Astrocyte of the spinal cord (primary cell): ENCODE measurements at places on chromosomes 3 and 15.

- DNase-seq, result no peak
Measured at GRCh38 chr3:128992926-128993460, 883 bp downstream of the CFAP92 start.

- no peak for DNase-seq
Measured at GRCh38 chr3:110940055-110940454, 131.6 kb upstream of the NECTIN3 start.

- no peak for DNase-seq
Measured at GRCh38 chr3:184872200-184872599, 60.2 kb downstream of the VPS8 start.

DNA sequence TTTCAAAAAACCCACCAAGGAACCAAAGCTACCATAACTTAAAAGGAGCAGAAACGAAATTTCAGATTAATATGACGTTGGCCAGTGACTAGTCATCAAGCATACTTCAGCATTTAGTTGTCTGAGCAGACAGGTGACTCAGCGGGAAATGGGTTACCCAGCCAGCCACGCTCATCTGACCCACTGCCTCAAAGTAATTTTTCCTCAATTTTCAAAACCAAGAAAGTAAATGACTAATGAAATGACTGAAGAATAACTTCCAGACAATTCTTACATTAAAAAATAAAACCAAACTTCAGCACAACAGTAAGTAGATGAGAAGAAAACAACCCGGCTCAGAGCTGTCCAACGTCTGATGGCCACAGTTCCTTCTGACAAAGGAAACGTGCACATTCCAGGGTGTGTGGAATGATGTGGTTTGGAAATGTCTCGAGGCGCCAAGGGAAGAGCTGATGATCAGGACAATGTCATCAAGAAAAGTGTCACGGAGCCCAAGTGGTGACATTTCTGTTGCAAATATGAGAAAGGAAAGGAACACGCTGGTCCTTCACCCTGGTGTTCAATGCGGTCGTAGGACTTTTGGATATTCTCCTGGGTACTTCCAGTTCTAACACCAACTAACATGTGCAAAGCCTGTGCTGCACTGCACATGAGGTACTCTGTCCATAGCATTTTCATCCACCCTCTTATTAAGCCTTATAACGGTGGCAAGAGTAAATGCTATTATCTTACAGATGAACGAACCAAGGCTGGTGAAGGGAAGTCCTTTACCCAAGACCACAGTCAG is 79.1 kb downstream of the FOXP1 start:
- peak; percentile 96 for DNase-seq

GRCh38 chr3:146138902-146139301 is 22.1 kb downstream of the PLOD2 start:
- DNase-seq, result no peak

- peak; percentile 74 for DNase-seq
Measured at GRCh38 chr15:55588070-55588814, at the start of gene PYGO1. Gene PYGO1 (minus strand): TSS chr15:55588345. CDS start chr15:55587883, 462 bp downstream.

GRCh38 chr3:157428853-157429252 is 7.8 kb upstream of the PTX3 start:
- DNase-seq, result no peak

DNA sequence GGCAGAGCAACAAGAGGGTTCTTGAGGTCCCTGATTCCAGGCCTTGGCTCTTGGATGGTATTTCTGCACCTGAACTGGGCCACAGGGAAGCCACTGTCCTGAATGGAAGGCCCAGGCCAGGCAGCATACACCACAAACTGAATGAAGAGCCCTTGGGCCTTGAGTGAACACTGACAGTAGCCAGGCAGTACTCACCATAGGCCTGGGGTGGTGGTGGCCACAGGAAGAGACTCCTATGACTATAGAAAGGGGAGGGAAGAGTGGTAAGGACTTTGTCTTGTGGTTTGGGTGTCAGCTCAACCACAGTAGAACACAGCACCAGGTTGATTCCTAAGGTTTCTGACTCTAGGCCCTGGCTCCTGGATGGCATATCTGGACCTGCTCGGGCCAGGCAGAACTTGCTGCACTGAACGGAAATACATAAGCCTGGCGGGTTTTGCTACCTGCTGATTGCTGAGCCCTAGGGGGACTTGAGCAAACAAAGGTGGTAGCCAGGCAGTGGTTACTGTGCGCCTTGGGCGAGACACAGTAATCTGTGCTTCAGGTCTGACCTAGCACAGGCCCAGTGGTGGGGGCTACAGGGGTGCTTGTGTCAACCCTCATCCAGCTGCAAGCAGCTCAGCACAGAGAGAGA is 241.4 kb downstream of the ISL2 start:
- no peak for DNase-seq

DNA sequence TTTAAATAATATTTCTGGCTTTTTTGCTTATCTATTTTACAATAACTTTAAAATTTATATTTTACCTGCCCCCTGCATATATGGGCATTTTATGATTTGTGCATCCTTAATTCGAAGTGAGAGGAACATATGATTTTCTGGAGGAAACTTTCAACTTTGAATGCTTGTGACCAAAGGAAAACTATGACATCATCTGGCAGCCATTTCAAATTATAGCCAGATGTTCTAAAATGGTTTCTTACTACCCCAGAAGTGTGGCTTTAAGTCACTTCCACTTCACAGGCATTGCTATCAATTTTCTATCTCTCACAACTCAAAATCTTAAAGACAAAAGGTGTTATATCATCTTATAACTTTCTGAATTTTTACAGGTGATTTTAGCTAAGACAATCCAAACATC is 508.8 kb downstream of the RBMS3 start:
- no peak for DNase-seq

- DNase-seq, result no peak
Measured at GRCh38 chr3:33921608-33922007, 123.2 kb downstream of the PDCD6IP start.

- DNase-seq, result no peak
Measured at GRCh38 chr3:63132461-63133250, 145.5 kb upstream of the SYNPR start.

- peak; percentile 91 for DNase-seq
Measured at GRCh38 chr3:128060473-128061381, 8.5 kb downstream of the SEC61A1 start.

DNA sequence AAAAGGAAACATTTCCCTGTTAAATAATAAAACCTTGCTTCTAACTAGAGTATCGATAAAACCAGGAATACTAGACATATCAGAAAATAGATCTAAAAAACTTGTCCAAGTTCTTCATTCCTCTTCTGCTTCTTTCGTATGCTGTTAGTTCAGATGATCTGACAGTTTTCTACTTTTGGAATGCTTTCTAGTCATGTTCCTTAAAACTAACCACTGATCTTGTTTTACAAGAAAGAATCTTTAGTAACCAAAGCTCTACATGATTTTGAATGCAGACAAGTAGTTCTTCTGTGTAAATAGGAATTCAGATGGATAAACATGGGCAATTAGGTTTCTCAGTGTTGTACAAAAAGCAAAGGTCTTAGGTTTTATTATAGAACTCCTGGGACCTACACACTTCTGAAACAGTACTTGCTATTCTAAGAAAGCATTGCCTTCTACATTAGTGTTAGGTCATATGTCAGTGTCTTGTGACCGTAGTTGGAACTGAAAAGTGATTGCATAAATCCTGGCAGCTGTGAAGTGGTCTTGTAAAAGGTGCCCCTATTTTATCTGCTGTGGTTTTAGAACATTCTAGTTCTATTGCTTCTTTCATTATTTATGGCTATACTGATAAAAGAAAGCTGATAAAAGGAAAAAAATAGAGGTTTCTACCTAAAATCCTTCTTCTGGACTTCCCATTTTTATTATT is 40.7 kb downstream of the SNRK start:
- DNase-seq, result no peak

- DNase-seq, result no peak
Measured at GRCh38 chr3:65712140-65712539, 326.6 kb downstream of the MAGI1 start.

DNA sequence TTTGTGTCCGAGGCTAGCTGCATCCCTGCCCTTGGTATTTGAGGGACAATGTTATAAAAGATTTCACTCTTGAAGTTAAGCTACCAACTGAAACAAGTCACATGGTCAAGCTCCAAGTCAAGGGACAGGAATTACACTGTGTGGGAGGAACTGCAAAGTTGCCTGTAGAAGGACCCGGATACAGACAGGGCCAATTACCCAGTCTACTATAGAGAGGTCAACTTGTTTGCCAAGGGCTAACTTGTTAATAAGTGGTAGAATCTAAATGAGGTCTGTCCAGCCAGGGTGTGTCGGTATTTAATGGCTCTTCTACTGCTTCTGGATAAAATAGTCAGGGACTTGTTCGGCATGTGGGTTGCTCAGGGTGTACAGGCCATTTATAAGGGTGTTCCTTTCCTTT is 55.7 kb downstream of the PTPRG start:
- no peak for DNase-seq

DNA sequence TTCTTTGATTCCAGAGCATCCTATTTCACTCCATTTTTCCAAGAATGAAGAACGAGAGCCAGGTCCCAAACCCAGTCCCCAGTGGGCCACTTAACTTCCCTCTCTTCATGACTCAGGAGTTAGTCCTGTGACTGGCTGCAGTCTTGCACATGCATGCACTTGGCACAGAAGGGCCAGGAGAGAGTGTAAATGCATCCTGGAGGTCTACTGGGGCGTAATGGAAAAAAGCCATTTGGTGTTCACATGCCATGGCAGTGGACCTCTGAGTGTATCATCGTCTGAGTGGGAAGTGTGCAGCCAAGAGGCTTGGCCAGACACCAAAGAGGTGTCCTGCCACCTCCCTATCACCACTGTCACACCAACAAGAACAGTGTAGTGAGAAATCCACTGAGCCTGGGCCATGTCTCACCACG is 15.1 kb upstream of the RFTN1 start:
- DNase-seq, result no peak

DNA sequence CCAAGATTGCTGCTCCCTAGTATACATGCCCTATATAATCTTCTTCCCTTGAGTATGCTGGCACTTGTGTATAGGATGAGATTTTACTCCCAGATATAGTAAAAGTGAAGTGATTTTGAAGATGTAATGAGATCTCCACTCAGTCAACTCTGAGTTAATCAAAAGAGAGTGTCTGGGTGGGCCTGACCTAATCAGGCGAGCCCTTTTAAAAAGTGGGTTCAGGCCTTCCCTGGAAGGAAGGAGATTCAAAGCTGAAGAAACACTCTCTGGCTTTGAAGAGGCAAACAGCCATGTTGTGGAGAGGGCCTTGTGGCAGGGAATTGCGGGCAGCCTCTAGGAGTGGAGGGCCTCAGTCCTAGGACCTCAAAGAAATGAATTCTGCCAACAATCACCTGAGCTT is 5.5 kb upstream of the STARD5 start:
- no peak for DNase-seq

GRCh38 chr3:29854821-29855220 is 574.0 kb downstream of the RBMS3 start:
- DNase-seq, result no peak

- DNase-seq, result no peak
Measured at GRCh38 chr3:182414586-182414985, 378.7 kb upstream of the ATP11B start.

DNA sequence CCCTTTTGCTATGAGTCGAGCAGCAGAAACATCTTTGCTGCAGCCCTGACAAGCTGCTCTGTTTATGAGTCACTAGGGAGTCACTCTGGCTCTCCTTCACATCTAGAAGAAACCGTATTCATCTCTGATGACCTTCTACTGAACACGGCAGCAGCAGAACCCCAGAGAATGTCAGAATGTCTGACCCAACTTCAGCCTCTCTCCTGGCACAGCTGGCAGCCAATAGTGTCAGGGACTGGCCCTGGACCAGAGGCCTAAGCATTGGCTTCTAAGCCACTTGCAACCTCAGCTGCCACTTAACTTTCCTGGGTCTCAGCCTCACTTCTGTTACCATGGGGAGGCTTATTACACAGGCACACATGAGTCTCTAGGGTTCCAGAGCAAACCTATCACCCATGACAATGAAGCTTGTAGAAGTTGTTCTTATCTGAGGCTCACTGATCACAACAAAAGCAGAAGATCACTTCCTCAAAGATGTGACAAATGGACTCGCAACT is 184.1 kb upstream of the TLE3 start:
- peak; percentile 46 for DNase-seq

DNA sequence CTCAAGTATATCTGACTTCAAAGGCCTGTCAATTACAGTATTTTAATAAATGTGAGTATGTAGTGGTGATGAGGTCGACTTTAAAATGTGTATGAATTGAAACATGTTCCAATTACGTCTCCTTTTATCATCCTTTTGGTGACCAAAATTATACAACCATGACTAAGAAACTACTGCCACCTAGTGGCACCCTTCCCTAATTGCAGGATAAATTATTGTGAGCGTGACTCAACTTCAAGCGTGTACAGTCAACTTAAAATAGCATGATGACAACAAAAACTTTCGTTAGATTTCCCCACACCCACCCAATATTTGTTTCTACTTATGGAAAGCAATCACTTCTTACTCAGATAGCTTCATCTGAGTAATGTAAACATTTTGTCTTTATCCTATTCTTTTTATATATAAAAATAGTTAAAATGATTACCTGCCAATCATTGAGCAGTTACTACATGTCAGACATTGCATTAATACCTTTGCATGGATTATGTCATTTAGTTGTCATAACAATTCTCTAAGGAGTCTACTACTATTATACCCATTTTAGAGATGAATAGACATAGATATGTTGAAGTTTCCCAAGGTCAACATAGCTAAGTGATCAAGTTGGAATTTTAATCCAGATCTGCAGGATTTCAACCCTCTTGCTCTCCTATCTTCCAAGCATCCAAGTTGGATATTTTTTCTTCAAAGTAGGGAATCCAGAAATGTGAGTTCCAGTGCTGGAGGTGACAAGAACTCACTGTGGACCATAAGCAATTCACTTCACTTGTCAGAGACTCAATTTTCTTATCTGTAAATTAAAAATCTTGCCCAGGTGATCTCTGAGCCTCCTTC is 106.0 kb downstream of the MEX3B start:
- DNase-seq, result peak; percentile 56

- DNase-seq, result peak; percentile 100
Measured at GRCh38 chr15:66883284-66883911, 181.4 kb downstream of the SMAD6 start.

DNA sequence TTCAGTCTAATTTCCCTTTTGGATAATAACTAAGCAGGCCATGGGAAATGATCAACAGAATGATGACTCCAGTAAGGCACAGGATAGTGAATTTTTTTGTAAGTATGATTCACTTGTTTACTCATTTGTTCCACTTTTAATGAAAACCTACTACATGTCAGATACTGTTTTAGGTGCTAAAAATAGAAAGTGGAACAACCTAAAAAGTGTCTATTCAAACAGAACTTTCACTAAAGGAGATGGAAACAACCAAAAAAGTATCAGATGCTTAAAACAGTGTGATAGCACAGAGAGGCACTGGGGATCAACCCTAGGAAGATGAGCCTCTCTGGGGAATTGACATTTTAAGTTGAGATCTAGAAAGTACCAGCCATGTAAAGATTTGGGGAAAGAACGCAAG is 11.1 kb downstream of the RYK start:
- no peak for DNase-seq
